Dermis blood vessel endothelial cell (primary cell): ENCODE measurements at places on chromosomes 2 and 18. TPM values are rescaled to one million over a fixed set of nuclear protein-coding genes. Genes with fewer than 3 reads are reported as not detected.

The ARL4C gene
- 6.1 TPM in 2 replicates for total RNA-seq

The MAP3K19 gene
- total RNA-seq = not detected in 2 replicates

The CPO gene
- not detected in 2 replicates for total RNA-seq

The SLC38A11 gene
- not detected in 2 replicates for total RNA-seq

The PROC gene
- 0.17 TPM in 1 of 2 replicates, not detected in the other for total RNA-seq

The TRIM43 gene
- total RNA-seq = not detected in 2 replicates

The STPG4 gene
- total RNA-seq = 0.14 TPM in 1 of 2 replicates, not detected in the other

The CYTIP gene
- total RNA-seq = 0.14 TPM in 1 of 2 replicates, not detected in the other

The MATN3 gene
- total RNA-seq = 1.2 and 1.3 TPM in 2 replicates

The RBM43 gene
- total RNA-seq = 2.0 and 4.2 TPM in 2 replicates

The ITGB6 gene
- 0.85 and 1.3 TPM in 2 replicates for total RNA-seq
